ENCODE measurements at places on chromosomes 2 and 18.

DNA sequence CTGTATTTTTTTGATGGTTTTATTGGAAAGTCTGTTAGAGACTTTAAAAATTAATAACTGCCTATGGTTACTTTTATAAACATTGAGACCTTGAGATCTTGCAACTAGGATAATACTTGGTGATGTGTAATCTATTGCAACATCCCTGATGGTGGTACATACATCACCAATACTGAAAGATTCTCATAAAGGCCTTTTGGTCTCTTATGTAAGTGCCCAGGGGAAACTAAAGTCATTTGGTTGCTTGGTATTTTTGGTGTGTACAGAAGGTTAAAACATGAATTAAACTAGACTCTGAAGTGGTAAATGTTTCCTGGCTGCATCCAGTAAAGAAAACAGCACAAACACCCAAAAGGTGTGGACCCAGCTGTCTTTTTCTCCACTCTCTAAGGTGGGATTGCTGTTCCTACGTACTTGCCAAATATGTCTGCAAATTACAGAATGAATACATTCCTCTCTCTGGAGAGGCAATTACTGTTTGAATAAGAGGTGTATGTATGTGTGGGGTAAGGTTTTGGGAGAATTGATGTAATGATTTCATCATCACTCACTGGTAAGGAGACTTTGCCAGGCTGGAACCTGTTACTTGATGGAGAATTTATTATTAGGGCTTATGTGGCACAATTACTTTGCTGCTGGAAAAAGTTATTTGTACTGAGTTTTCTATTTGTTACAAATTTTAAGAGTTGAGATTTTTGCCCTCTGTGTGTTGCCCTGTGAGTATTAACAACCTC, 3.6 kb downstream of the B3GNT2 start:
- no peak for DNase-seq

- no peak for DNase-seq
Measured at GRCh38 chr2:18856765-18857164, 267.4 kb upstream of the NT5C1B start.

GRCh38 chr2:38077431-38077769, 1.4 kb upstream of the CYP1B1 start:
- no peak for DNase-seq

DNA sequence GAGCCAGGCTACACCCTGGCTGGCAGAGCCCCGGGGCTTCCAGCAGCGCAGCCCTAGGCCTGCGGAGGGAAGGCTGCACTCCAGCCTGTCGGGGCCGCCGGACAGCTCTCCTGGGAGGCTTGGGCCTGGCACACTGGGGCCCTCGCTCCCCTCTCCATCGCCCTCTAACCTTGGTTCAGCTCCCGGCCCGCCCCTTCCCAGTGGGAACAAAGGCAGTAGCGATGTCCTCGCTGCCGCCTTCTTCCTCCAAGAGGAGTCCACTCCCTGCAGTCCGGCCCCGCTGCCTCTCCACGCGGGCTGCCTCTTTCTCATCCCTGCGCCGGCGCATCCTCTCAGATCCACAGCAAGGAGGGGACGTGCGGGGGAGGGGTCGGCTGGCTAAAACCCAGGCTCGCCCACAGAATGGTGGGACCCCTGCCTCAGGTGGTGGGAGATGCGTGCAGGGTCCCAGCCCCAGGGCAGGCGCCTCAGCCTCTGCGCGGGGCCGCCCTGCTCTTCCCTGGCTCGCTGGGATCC, 138.1 kb downstream of the TWIST2 start:
- DNase-seq = no peak

- DNase-seq = no peak
Measured at GRCh38 chr18:7004009-7004408, 113.6 kb downstream of the LAMA1 start.

GRCh38 chr2:121333834-121334558, 49.0 kb upstream of the TFCP2L1 start:
- DNase-seq = no peak

GRCh38 chr18:56574861-56575260, 63.5 kb downstream of the TXNL1 start:
- DNase-seq = no peak

- DNase-seq = no peak
Measured at GRCh38 chr18:37122877-37123276, 293.9 kb downstream of the KIAA1328 start.

GRCh38 chr18:35389095-35389618, 12.0 kb upstream of the ZNF396 start:
- no peak for DNase-seq

DNA sequence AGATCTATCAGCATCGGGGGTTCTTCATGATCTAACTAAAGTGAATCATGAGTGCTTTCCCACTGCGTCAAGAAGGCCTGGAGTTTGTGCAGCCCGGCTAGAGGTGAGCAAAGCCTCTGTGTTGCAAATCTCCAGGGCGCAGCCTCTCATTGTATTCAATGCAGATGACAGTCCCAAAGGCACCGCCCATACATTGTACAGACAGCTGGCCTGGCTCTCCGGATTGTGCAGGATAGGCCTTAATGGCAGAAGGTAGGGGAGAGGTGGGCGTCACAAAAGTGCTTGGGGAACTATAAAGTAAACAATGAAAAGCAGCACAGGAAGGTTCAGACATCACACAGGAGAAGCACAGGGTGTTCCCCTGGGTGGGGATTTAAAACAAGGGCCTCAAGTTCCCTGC, 907 bp upstream of the GYPC start:
- DNase-seq = no peak

DNA sequence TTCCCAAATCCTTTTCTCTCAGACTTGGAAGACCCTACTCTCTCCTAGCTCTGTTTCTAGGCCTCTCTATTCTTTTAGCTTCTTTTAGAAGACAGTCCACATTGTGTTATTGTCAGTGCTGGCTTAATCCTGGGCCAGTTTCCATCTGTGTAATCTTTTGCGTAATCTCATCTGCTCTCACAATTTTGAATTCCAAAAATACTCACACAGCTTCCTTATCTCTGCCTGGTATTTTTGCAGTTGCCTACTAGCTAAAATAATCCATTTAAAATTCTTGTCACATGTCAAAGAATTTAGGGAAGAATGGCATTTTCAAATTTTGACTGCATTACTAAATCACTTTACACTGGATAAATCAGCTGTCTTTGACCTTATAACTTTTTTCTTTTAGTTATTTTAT, 200.6 kb upstream of the MEX3C start:
- DNase-seq = no peak

DNA sequence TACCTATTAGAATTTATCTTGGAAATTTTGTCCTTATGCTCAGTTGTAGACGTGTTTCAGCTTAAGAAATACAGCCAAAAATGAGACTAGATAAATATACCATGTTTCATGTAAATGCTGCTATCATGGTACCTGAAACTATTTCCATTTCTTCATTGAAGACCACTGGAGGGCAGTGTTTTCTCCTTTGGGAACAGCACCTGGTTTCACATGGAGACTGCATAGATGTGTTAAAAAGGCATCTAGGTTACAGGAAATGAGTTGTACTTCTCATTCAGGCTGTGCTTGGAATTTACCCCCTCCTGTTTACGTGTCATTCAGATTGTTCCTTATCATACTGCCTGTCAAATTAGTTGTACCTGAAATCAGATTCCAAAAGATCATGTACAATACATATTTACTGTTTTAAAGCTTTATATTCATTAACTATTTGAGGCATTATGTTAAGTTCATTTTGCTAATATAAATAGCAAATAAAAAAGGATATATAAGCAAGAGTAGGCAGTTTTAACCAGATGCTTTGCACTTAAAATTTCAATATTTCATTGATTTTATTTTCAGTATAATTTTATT, 57.3 kb upstream of the PSMD14 start:
- DNase-seq = no peak

DNA sequence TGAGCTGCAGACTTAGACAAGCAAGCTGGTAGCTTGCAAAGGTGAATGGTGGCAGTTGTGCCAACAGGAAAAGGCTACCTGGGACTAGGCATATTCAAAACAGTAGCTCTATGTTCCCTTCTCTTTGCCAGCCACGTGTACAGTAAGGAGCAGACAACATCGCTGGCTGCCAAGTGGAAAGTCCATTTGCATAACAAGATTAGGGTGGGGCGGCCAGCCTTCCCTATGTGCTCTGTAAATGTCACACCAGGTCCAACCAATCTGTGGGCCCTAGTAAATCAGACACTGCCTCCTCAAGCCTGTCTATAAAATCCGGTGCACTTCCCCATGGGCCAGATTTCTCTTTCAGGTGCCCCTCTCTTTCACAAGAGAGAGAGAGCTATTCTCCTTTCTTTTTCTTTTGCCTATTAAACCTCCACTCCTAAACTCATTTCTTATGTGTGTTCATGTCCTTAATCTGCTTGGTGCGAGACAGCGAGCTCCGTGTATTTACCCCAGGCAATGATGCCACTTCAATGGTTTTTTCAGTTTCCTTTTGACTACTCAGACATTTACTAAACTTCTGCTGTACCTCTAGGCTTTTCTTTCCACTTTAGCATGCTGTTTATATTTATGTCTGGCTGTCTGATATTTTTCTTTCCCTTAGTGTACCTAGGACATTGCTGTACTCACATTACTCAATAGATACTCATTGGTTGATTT, 297.4 kb upstream of the GCFC2 start:
- DNase-seq = no peak

DNA sequence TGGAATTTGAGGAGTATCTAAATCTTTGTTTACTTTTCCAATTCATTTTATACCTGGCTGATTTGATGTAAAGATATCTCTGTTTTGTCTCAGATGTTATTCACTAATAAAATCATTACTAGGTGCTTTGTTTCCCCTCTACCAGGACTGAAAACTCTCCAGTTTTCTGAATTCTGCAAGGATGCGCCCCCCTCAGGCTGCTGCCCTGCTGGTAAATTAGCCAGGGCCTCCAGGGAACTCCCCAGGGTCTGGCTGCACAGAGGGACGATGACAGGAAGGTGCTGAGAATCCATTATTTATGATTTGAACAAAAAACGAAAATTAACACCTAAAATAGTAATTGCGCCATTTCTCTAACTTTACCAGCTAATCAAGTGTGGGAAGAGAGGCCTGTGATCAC, 541.2 kb upstream of the POU3F3 start:
- no peak for DNase-seq

- DNase-seq = no peak
Measured at GRCh38 chr2:128970332-128971116, 651.9 kb upstream of the HS6ST1 start.

DNA sequence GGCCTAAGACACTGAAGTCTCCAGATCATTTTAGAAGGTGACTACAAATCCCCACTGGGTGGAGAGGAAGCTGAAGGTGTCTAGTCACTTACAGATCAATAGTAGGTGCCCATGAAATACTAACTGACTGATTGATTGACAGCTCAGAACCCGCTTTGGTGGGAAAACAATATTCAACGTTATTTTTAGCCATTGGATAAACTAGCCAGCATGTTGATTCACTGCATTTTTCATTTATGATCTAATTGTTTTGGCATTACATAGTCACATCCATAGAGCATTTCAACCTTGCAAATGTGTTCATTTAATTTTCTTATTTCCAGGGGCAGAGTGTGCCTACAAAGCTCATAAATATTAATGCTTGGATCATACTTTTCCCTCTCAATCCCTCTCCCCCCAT, 162.3 kb downstream of the MREG start:
- no peak for DNase-seq

Data from T-helper 22 cell (primary cell).